AG09319 (cell line): ENCODE measurements at places on chromosomes 4 and X.

DNA sequence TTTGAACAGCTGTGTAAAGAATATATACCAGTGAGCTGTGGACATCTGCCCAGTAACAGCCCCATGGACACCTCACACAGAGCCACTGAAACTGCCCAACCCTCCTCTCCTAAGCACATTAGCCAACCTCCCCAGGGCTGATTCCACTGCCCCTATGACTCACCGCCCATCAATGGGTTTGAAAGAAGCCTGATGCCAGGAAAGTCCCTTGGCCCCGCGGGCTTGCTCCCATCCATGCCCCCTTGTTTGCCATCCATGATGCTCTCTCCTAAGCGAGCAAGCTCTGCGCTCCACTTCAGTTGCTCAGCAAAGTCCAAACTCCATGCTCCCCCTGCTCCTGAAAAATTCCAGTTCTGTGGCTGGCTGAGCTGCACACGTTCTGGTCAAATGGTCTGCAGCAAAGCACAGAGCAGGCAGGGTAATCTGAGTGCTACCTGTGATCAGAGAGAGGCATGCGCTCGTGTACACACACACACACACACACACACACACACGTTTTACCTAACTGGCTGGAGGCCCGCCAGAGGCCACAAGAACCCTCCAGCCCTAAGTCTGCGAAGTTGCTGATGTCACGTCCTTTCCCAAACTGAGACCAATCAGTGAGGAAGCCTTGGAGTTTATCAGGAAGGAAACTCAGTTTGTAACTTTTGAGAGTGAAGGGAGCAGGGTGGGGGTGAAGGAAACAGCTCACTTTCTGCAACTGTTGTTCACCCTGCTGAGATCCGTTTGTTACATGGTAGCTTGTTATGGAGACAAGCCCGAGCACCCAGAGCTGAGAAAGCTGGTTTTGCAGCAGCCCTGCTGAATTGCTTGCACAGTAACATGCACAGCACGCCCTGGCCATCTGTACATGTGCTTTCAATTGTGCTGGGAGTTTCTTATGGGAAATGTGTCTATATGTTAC is at the start of gene ASB9:
TSS of gene ASB9 (minus strand) at position 466 of the 904 bp plus-strand sequence. CDS start at position 257, 209 bp downstream.
- DNase-seq: no peak

DNA sequence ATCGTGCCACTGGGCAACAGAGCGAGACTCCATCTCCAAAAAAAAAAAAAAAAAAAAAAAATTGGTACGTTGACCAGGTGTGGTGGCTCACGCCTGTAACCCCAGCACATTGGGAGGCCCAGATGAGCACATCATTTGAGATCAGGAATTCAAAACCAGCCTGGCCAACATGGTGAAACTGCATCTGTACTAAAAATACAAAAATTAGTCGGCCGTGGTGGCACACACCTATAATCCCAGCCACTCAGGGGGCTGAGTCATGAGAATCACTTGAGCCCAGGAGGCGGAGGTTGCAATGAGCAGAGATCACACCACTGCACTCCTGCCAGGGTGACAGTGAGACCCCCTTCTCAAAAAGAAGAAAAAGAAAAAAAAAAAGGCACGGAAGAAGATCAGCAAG is 24.5 kb downstream of the RBMX start:
- DNase-seq: no peak

GRCh38 chrX:69130439-69130838 is 34.8 kb downstream of the PJA1 start:
- no peak for DNase-seq

DNA sequence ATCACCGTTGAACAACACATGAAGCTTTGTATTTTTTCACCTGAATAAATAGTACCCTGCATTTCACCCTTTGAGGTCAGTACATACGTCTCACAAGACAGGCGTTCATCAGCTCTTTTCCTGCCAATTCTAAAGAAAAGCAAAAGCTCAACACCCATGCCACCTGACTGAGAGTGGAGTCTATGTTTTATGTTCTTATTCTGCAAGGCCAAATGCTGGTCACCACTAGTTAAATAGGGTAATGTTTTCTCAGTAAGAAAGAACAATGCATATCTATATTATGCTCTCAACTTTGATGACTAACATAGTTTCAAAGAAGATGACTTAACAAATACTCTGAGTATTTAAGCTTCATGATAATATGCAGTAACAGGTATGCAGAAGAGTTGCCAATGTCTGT is 336.3 kb upstream of the BMP3 start:
- no peak for DNase-seq

DNA sequence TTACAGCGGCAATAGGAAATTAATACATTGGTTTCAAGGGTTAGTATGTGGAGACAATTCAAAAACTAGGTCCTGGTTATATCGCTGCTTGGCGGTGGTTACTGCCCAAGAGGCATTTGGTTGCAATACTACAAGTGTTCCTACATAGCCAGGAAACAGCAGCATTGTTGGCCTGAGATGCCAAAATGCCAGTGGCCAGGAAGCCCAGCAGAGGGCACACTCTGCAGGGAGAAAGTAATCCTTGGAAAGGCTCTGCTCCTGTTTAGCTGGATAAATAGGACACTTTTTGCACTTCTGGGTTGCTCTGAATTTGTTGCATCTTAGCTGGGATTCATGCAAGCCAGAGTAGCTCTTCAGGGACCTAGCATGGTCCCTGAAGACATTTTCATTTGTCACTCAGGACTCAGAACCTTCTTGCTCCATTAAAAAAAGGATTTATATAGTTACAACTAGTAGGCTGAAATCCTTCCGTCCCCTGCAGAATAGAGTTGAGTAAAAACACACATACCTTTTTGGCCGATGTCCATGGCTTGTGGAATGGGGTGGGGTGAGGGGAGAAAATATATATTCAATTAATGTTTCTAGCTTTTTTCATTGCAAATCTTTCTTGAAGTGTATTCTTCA is 8.1 kb upstream of the GPR119 start:
- peak; percentile 16 for DNase-seq

GRCh38 chr4:153634738-153635353 is 49.2 kb upstream of the TLR2 start:
- no peak for DNase-seq

DNA sequence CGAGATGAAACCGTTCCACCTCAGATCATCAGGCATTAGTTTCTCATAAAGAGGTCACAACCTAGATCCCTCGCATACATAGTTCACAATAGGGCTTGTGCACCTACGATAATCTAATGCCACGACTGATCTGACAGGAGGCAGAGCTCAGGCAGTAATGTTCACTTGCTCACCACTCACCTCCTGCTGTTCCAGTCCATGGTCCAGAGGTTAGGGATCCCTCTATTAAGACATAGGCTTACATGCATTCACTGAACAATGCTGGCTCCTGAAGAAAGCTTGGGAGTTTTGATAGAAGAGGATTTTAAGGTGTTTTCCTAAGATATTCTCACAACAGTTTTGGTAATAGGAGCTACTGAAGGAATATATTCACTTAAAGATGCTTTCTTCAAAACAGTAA is 236.1 kb upstream of the FTHL17 start:
- DNase-seq: no peak

DNA sequence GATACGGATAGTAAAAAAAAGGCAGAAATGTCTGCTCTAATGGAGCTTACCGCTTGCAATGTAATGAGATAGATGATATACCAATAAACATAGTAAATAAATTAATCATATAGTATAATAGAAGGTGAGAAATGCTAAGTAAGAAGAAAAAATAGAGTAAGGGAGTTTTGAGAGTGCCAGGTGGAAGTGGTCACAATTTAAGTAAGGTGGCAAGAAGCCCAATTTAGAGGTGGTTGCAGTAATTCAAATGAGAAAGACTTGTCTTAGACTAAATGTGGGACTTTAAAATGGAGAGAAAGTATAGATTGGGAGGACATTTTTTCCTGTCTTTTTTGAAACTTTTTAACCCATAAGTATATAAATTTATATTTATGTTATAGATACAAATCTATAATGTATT is 26.0 kb downstream of the TBC1D19 start:
- DNase-seq: no peak

DNA sequence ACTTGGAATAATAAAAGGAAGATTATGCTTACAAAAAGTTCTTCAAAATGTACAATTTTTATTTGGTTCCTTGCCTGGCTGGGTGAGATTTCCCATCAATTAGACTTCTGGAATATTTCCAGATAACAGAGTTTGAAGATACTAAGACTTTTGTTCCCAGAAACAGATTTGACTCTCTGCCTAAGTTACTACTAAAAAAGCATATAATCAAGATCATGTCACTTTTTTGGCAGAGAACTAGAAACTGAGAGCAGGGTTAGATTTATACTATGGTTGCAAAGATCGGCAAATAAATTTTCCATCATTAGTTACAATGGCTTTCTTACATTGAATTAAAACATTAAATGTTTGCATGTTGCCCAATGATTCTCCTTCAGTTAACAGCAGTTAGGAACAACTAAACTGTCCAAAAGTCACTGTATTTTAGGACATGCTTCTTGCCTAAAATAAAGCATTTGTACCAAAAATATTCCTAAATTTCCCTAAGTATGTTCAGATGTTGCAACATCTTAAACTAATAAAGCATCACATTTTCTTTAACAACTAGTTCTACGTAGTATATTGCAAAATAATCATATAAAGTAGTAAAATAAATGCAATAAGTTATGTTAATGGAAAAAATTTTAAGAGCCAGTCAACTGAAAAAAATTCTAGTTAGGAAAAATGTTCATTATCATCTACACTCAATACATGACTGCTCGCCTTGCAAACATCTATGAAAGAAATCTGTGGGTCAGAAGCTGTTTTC is 73.0 kb downstream of the SEC24D start:
- no peak for DNase-seq

- no peak for DNase-seq
These were observed 168.3 kb downstream of the AREG start for GRCh38 chr4:74613266-74613665.
